Cardiac ventricle fibroblast (primary cell): ENCODE measurements at places on chromosomes 7 and 10. TPM values are rescaled to one million over a fixed set of nuclear protein-coding genes. Genes with fewer than 3 reads are reported as not detected.

The MYO3A gene
- not detected in 2 replicates for total RNA-seq

The CYP2W1 gene
- total RNA-seq = not detected in 2 replicates

The CTAGE15 gene
- not detected in 2 replicates for total RNA-seq

The BLNK gene
- total RNA-seq = not detected in 2 replicates

The HYAL4 gene
- total RNA-seq = not detected in 2 replicates

The GRM3 gene
- not detected in 2 replicates for total RNA-seq

The CNPY1 gene
- total RNA-seq = not detected in 2 replicates

The ELFN1 gene
- 0.68 and 1.1 TPM in 2 replicates for total RNA-seq

The GPAM gene
- total RNA-seq = 5.2 and 6.0 TPM in 2 replicates

The CUZD1 gene
- total RNA-seq = 0.20 and 0.56 TPM in 2 replicates

The PYROXD2 gene
- total RNA-seq = 3.6 and 4.8 TPM in 2 replicates

The PIP gene
- total RNA-seq = not detected in 2 replicates

The PTF1A gene
- total RNA-seq = not detected in 2 replicates

The AKR1C8 gene
- not detected in 2 replicates for total RNA-seq

The STEAP2 gene
- 19.1 and 25.8 TPM in 2 replicates for total RNA-seq

The CYP17A1 gene
- total RNA-seq = not detected in 2 replicates

The MTERF1 gene
- 2.2 and 5.7 TPM in 2 replicates for total RNA-seq

The CACNB2 gene
- total RNA-seq = 0.06 and 0.15 TPM in 2 replicates

The LRRC17 gene
- total RNA-seq = 229 and 230 TPM in 2 replicates

The HIF1AN gene
- 6.3 and 9.6 TPM in 2 replicates for total RNA-seq

The ODAD2 gene
- total RNA-seq = not detected in 2 replicates

The HOXA5 gene
- total RNA-seq = not detected in 2 replicates

The BTBD16 gene
- not detected in 2 replicates for total RNA-seq

The GOLGA7B gene
- total RNA-seq = not detected in 2 replicates

The NEURL1 gene
- total RNA-seq = 0.12 and 0.68 TPM in 2 replicates

The SPDYE9 gene
- total RNA-seq = not detected in 2 replicates

The SPDYE2 gene
- not detected in 2 replicates for total RNA-seq

The NKX1-2 gene
- not detected in 2 replicates for total RNA-seq

The SH3PXD2A gene
- total RNA-seq = 26.0 and 27.3 TPM in 2 replicates

The CLEC5A gene
- total RNA-seq = not detected in 2 replicates

The DYNC1I1 gene
- total RNA-seq = 1.6 and 1.9 TPM in 2 replicates
